Activated CD4-positive, alpha-beta T cell treated with anti-CD3 and anti-CD28 coated beads, Interleukin-2, amount 50 U/mL, for 1 hour (primary cell): ENCODE measurements at places on chromosomes 4 and X.

DNA sequence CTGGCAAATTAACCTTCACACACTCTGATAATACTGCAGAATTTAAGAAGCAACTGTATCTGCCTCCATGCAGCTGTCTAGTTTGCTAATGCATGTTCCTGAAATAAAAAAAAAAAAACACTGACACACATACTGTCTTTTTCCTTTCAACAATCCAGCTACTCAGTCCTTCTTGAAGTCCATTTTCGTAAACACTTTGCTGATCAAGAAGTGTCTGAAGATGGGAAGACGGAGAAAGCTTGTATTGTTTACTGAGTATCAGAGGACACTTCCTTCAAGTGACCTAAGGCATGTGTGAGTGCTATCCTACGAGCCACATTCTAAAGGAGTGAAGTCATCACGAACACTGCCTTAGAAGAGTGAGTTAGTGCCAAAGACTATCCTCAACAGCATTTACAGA is 82.6 kb downstream of the LUZP4 start:
- no peak for DNase-seq

DNA sequence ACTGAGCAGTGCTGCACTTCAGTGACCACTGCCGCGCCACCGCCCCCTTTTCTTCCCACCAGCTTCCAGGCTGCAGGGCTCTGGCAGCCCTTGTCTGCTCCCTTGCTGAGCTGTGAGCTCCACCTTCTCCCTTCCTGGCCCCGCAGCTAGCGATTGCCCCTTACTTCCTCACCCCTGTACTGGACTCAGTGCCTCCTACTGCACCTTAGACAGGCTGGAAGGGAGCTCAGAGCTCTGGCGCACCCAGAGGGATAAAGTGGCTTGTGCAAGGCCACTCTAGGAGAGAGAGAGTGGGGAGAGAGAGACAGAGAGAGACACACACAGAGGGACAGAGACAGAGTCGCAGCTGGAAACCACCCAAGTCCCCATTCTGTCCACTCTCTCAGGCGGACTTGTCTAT is 6.0 kb downstream of the RASL11B start:
- no peak for DNase-seq

- no peak for DNase-seq
Observed at GRCh38 chr4:121791481-121791880, 9.6 kb upstream of the EXOSC9 start.

- no peak for DNase-seq
Observed at GRCh38 chr4:87865960-87866598, 33.3 kb downstream of the MEPE start.

- no peak for DNase-seq
Observed at GRCh38 chr4:163600727-163601126, 106.2 kb downstream of the TMA16 start.
